ENCODE measurements at places on chromosomes 11 and 22.

DNA sequence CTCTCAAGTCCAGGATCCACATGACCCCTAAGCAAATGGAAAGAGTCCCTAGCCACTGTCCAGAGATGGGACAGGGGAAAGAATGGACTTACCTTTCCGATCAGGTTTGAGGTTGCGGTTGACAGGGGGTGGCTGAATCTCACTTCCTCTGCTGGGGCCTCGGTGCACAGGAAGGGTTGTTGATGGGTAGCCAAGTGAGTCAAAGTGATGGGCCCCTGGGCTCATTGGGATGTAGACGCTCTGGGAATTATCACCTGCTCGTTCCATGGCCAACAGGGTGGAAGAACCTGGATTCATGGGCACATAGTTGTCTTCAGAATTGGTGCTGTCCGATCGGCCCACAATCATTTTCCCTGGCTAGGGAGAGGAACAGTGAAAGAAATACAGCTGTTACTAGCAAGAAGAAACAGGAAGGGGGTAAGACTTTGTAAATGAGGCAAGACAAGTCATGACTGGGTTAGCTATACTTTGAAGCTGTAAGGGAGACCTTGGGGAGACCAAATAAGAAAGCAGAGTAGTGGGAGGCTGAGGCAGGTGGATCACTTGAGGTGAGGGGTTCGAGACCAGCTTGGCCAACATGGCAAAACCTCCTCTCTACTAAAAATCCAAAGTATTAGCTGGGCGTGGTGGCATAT is 34.7 kb downstream of the USP35 start:
- DNase-seq = no peak

- no peak for DNase-seq
Observed at GRCh38 chr11:2824851-2825250, 60.7 kb downstream of the CDKN1C start.

DNA sequence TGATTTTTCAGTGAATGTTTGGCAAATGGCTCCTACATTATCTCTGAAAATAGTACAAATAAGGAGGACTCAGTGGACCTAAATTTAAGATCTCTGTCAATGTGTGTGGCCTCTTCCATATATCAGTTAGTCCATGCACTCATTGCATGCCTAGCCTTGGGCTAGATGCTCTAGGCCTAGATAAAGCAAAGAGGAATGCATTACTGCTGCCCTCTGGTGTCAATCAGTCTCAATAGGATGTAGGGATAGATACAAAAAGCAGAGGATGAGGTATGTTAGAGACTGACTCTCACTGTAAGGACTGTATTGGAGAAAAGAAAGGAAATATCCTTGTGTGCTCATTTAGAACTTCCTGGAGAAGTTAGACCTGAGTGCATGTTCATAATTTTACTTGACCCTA is 42.0 kb downstream of the MS4A2 start:
- peak; percentile 59 for DNase-seq

DNA sequence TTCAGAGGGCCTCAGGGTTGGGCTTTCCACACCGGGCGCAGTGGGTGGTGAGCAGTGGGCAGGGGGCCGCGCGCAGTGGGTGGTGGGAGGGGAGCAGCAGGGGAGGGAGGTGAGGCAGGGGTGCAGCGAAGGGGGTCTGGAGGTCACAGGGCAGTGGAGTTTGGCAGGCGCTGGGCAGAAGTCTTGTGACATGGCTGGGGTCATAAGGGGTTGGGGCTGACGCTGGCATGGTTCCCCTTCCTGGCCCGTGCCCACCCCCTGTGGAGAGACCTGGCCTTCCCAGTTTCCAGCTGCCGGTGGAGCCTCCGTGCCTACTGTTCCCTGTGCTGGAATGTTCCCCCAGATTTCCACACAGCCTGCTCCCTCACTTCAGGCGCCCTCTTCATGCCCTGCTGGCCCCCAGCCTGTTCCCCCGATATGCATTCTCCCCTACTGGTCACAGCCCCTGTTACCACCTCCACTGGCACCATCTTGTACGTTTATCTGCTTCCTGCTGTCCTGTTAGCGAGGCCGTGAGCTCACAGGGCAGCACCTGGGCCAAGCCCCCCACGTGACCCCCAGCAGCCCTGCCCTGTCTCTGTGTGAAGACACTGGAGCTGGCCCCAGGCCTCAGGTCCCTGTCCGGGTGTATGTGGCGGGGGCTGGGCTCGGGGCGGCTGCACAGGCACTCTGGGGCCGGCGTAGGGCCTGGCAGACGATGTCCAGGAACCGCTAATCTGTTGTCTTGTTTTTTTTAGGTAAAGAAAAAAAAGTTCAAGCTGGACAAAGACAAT is 111.6 kb downstream of the KCNQ1OT1 start:
- no peak for DNase-seq

- DNase-seq = peak; percentile 22
Observed at GRCh38 chr11:59292611-59293010, 66.1 kb upstream of the OR5AN1 start.

DNA sequence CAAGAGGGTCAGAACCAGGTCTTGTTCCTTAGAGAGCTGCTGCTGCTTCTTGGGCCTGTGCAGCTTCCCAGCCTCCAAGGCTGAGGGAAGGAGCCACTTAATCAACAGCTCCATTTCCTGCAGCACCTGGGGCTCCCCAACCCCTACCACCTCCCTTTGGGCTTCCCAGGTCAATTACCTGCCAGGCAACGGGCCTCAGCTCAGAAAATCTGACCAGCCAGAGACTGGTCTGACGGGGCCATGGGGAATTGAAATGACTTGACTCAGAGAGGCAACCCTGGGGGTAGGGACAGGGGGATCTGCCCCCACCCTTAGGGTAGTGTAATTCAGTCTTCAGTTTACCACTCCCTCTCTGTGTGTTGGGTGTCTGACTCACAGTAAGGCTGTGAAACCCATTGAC is 4.7 kb upstream of the MAJIN start:
- no peak for DNase-seq

- DNase-seq = no peak
Observed at GRCh38 chr11:130420478-130421198, 7.8 kb downstream of the ADAMTS8 start.

DNA sequence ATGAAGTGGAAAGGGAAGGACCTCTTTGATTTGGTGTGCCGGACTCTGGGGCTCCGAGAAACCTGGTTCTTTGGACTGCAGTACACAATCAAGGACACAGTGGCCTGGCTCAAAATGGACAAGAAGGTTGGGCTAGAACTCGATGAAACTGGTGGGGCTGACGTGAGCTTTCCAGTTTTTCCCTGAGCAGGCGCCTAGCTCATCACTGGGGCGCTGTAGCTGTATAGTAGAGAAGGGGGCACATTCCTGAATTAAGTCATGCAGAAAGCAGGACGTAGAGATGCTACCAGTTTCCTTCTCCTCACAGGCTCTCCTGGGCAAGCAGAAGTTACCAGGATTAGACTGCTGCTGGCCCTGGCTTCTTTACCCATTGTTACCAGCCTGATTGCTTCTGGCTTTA is 33.3 kb downstream of the NF2 start:
- no peak for DNase-seq

- no peak for DNase-seq
Observed at GRCh38 chr22:41347066-41347859, 34.5 kb upstream of the TEF start.

DNA sequence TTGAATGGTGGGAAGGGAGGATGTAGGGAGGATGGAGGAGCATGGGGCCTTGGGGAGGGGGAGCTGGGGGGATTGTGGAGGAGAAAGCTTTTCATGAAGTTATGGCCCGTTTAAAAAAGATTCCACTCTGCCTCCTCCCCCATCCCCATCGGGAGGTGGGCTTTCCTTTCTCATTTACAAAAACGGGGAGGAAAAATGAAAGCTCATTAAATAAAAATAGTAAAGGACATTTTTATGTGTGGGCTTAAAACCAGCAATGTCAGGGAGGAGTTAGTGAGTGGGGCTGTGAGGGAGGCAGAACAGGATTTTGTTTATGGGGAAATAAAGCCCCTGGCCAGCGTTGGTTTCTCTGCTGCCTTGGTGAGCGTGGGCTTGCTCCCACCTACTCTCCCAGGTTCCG is 83.2 kb downstream of the ZBTB16 start:
- DNase-seq = no peak

DNA sequence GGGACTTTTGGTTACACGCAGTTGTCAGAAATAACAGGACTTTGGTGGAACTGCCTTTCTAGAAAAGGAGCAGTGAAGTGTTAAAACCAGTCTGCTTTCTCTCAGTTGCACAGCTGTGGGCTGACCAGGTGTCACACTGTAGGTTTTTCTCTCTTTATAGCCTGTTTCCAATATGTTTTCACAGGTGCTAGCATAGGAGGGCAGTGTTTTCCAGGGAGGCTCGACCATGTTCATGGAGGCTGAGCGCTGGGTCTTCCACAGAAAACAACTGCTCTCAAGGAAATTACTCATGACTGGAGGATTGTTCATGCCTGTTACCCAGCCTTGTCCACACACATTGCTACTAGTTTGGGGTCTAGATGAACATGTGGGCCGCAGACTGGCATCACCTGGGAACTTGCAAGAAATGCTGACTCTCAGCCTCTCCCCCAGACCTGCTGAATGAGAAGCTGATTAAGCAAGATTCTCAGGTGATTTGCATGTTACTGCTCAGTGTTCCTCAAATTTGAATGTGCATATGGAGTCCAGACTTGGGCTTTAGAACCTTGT is 157.7 kb downstream of the MAML2 start:
- DNase-seq = no peak

DNA sequence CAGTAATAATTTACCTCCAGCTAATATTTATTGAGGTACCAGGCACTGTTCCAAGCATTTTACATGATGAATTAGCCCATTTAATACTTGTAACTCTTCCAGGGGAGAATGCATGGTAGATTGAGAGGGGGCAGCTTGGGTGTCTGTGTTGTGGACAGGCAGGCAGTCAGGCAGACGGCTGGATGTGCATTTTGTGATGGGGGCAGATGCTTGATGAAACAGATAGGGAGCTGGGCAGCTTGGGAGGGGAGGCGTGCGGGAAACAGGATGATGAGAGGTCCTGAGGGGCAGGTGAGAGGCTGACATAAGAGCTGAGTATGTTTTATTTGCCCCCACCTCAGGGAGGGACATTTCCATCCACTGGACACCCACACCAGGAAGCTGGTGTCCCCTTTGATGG is 33.1 kb upstream of the SHISAL1 start:
- no peak for DNase-seq

GRCh38 chr11:114265122-114265878 is 30.9 kb upstream of the NNMT start:
- no peak for DNase-seq

- no peak for DNase-seq
Observed at GRCh38 chr11:131457163-131457562, 86.7 kb downstream of the NTM start.

GRCh38 chr22:49272546-49273125 is 555.0 kb downstream of the BRD1 start:
- DNase-seq = no peak

DNA sequence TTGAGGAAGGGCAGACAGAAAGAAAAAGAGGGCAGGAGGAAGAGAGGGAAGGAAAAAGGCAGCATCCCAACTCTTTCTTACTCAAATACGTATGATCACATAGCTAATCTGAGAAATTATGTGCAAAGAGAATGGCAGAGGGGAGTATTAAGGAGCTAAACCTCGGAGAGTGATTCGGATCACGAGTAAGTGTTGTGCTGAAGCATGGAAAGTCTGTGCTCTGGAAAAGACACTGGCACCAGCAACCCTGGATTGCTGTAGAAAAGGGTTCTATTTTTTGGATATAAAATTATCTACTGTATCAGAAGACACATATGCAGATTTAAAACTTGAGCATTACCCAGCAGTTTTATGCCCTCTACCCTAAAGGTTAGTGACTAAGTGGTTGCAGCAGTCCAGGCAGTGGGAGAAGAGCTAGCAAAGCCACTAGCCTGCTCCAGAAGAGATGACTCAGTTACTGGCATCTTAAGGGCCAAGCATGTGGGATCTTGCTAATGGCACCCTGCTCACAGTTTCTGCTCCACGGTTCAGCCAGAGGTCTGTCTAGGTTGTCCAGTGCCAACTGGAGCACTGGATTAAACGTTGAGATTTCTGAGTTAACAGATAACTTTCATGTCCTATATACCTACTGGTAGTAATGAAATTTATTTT is 151.7 kb downstream of the SWAP70 start:
- DNase-seq = no peak

DNA sequence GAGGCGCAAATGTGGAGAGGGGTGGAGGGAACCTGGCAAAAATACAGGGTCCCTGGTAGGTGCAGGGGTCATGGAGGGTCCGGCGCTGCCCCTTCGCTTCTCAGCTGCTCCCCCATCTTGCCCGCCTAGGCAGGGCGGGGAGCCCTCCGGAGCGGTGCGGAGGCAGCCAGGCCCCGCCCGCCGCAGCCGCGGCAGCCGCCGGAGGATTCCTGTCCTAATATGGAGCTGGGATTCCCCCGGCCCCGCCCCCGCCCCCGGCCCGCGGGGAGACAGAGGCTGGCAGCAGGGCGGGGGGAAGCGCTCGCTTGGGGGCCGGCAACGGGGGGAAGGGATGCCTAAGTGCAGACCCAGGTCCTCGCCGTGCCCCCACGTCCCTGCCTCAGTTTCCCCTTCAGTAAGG is 1.0 kb upstream of the NPAS4 start:
- DNase-seq = no peak

DNA sequence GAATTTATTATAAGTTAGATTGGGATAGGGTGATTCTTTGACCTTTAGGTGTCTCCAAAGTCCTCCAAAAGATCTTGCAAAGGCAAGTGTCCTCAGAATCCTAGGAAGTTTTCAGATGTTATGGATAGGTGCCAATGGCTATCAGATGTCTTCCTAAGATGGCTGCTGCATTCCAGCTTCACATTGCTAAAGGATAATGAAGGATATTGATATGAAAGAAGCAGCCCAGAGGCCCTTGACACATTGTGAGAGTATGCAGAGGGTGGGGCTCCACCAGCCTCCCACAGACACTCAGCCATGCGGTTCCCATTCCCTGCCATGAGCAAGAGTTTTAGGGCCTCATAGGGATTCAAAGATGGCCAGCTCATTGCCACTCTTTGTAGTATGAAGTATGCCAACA is 22.3 kb upstream of the GLYATL2 start:
- DNase-seq = no peak

- no peak for DNase-seq
Observed at GRCh38 chr11:17986007-17986710, 26.7 kb downstream of the SERGEF start.

DNA sequence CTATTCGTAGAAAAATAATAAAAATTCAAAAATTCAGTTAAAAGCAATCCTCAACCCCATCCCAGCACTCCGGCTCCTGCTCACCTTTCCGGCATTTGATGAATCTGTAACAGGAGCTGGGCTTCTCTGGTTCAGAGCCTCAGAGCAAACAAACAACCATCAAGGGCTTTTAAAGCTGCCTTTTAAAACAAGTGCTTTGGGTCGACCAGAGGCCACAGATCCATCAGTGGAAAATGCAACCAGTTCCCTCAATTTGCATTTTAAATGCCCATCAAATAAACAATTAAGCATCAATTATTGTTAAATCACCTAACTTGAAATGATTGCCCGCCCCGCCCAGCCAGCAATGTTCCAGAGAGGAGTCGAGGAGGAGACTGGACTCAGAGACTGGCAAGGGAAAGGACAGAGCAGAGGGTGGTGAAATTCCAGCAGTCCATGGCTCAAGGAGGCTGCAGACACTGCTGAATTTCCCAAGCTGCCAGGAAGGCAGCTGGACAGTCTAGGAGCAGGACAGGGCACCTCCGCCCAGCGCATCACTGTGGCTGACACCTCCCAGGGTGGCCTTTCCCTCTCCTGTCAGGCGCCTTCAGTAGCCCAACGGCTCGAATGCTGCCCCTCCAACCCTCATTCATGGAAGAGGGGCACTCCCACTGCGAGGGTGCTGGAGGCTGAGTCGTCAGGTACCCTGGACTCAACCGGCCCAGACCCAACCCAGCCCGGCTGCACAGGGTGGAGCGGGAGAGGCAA is 7.5 kb downstream of the FXYD6 start:
- DNase-seq = no peak
